ENCODE measurements at places on chromosomes 1 and 21.

DNA sequence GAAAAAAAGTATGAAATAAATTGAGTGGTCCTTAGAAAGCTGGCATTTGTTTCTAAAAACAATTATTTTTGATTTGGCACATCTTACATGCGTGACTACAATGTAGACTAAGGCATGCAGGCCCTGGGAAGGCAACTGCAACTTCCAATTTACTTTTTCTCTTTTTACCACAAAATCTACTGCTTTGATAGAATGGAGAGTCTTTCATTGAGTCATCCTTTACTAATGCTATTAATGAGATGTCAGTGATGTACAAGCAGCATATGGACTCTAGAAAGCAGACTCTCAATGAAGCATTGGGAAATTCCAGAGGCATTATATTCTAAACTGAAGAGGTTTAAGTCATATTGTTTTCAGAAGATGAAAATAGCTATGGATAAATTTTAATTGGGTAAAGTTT is 29.6 kb upstream of the PRRX1 start:
- DNase-seq: no peak

GRCh38 chr1:24935196-24935526 is 5.1 kb upstream of the RUNX3 start:
- no peak for DNase-seq

DNA sequence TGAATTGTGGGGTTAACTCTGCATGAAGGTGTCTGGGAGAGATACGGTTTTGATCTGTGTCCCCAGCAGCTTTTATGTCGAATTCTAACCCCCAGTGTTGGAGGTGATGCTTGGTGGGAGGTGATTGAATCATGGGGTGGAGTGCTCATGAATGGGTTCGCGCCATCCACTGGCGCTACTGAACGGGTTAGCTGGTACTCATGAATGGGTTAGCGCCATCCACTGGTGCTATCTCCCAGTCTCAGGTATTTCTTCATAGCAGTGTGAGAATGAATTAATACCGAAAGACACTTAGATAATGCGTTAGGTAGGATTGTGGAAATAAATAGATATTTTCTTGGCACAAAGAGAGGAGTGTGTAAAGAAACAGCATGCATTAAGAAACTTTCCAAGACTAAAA is 32.9 kb upstream of the CLDN8 start:
- no peak for DNase-seq

GRCh38 chr1:143665606-143666005 is 306.2 kb downstream of the FAM72C start:
- no peak for DNase-seq

GRCh38 chr1:243726806-243727502 is 123.1 kb downstream of the AKT3 start:
- DNase-seq: no peak

DNA sequence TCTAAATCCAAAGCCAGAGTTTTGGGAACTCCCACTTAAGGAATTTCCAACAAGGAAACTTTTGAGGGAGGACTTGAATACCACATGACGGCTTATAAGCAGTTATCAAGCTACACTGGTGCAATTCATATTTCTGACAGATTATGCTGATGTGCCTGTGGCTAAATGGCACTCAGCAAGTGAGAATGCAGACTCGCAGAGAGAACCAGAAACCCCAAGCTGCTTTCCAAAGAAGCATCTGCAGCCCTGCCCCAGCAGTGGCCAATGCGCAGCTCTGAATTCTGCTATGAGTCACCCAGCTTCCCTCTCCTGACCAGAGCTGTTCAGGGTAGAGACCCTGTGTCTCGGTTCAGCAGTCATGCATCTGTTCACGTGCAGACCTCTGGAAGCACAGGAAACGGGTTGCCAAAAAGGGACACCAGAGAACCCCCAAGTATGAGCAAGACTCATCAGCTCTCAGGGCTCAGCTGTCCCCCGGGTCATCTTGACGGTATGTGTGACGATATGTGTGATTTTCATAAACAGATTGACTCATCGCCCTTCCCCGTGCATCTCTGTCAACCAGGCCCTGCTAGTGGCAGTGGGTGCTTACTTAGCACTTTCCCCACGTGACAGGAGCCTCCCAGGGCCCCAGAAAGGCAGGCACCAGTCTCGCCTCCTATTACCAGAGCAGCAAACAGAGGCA is 76.3 kb downstream of the ITPKB start:
- DNase-seq: peak; percentile 75

- no peak for DNase-seq
Measured at GRCh38 chr1:165248969-165249571, 107.4 kb downstream of the LMX1A start.

GRCh38 chr1:27416387-27417111 is 24.1 kb downstream of the GPR3 start:
- no peak for DNase-seq

GRCh38 chr1:212491454-212491853 is 58.7 kb downstream of the NENF start:
- no peak for DNase-seq

- no peak for DNase-seq
Measured at GRCh38 chr21:34345892-34346291, 17.9 kb upstream of the KCNE2 start.

DNA sequence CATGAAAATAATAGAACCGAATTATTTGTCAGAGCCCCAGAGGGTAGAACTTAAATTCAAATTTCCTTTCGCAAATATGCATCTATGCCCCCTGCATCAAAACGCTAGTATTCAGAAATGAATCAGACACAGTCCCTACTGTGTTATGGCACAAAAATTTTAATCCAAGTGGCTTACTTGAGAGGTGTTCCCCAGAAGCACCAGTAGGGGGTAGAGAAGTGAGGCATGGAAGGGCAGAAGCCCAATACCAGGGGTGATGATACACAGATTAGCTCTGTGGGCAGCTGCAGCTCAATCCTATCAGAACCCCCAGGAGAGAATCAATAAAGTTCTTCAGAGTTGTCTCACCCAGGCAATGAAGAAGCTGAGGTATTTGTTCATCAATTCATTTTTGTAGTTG is 342.2 kb downstream of the OMA1 start:
- DNase-seq: no peak

DNA sequence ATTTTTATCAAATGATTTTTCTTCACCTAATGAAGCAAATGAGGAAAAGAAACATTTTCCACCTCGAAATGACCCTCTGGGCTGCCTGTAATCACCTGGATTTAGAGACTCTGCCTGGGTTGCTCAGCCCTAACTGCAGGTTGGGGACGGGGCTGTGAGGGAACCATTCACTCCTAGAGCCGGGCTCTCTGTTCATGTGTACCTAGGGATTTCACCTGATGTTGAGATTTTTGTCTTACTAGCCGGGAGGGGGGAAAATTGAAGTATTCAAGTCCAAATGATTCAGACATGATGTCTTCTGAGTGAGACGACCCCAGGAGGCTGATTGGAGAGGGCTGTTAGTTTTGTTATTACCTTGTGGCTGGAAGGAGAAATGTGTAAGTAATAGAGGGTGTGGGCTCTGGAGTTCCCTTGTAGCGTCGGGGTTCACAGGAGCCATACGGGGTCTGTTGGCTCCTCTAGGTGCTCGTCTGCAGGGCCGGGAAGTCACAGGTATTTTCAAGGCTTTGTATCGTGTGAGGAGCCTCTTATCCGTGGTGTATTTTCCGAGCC is 42.3 kb upstream of the PWP2 start:
- no peak for DNase-seq

- no peak for DNase-seq
Measured at GRCh38 chr21:42532466-42533181, 19.0 kb downstream of the SLC37A1 start.

GRCh38 chr1:35597870-35598269 is 24.8 kb downstream of the TFAP2E start:
- DNase-seq: no peak

DNA sequence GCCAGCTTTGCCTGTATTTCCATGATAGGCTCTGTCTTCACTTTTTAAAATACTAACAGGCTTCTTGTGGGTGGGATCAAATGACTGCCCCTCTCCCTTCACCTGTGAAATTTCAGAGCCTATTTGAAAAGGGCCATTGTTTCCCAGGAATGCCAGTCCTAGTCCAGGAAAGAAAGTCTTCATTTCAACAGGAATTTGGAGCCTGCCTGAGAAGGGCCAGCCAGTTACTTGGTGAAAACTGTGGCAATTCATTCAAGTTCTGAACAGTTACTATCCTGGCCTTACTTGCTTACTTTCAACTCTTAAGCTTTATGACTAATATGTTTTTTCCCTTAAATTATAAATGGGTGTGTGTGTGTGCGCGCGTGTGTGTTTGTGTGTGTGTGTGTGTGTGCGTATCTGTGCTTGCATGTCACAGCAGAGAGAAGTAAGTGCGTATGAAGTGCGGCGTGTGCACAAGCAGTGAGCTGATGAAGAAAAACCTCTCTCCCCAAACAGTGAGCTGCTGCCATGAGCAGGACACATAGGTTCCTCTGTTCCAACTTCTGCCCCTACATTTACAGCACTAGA is 67.5 kb upstream of the RNPC3 start:
- no peak for DNase-seq

GRCh38 chr1:68218490-68218889 is 13.8 kb downstream of the WLS start:
- DNase-seq: no peak

DNA sequence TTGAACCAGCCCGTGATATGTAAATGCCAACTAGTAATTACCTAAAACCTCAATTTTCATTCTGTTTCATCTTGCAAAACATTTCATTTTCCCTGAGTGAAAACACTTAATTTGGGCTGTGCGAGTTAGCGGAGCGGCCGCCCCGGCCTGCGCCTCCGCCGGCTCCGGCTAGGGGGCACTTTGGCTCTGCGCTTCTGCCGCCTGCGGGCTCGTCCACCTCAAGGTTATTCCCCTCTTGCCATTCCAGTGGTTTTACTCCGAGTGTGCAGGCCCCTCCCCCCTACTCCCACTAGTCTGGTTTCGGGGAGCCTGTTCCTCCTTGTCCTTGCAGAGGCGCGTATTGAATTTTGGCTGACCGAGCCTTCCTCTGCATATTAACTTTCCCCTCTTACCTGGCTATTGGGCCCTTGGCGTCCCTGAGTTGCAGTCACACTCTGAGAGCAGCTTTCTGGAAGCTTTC is 55.6 kb downstream of the PEX14 start:
- DNase-seq: no peak

- no peak for DNase-seq
Measured at GRCh38 chr1:240652549-240652948, 40.6 kb upstream of the GREM2 start.

GRCh38 chr1:45914836-45915235 is 111.4 kb downstream of the MAST2 start:
- no peak for DNase-seq

- DNase-seq: no peak
Measured at GRCh38 chr1:34889705-34890104, 30.2 kb upstream of the SMIM12 start.

- DNase-seq: no peak
Measured at GRCh38 chr1:198417039-198417438, 123.4 kb downstream of the ATP6V1G3 start.

- no peak for DNase-seq
Measured at GRCh38 chr1:196148367-196148970, 459.8 kb downstream of the KCNT2 start.

GRCh38 chr1:234838820-234839219 is 228.8 kb upstream of the IRF2BP2 start:
- no peak for DNase-seq

DNA sequence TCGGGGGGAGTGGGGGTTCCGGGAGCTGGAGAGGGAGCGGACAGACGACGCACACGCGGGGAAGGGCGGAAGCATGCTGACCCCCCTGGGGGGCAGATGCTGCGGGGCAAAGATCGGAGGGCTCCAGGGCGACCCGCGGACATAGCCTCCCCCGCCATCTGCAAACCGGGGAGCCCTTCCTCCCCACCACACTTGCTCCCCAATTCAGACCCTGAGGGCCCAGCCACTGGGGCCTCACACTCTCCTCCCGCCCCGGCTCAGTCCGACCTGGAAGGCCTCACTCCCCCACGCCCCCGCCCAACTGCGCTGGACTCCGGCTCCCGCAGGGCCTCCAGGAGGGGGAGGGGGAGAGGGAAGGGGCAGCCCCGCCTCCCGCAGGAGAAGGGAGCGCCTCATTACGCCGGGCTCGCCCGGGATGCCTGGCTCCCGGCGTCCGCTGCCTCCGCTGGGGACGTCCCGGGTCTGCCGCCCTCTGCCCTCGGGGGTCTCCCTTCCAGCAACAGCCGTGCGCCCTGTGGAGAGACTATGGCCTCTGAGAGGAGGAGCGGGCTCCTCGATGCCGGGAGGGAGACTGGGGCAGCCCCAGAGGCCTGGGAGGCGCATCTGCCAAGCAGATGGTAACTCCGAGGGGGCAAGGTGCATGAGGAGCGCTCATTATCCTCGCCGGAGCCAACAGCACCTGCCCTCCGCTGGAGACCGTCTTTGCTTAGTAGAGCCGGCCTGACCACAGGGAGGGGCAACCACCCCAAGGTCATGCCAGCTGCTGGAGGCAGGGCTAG is 636 bp upstream of the CAMK2N1 start:
- DNase-seq: no peak

- no peak for DNase-seq
Measured at GRCh38 chr21:43343095-43343991, 83.6 kb downstream of the SIK1 start.

- no peak for DNase-seq
Measured at GRCh38 chr21:42781150-42781970, 98.0 kb downstream of the WDR4 start.

- no peak for DNase-seq
Measured at GRCh38 chr1:95002540-95003432, 70.0 kb downstream of the ALG14 start.

All from GM12891 (cell line).